ENCODE measurements at places on chromosomes 7 and 10.

GRCh38 chr7:98993024-98993897, 114.9 kb downstream of the TRRAP start:
- no peak for DNase-seq

DNA sequence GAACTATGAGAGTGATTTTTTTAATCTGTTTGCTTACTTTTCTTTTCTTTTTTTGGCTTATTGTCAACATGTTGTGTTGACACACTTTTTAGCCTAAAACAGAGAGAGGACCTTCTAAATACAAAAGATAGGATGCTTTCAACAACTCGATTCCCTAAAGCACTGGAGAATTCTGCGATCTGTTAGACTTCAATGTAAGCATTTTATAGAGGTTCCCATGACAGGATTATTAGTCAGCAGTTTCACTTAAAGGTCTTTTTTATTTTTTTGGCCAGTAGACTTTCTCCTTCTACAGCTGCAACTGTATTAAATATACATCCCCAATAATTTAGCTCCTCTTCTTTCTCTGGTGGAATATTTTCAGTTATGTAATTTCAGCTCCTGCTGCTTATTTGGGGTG, 12.7 kb upstream of the NRP1 start:
- no peak for DNase-seq

DNA sequence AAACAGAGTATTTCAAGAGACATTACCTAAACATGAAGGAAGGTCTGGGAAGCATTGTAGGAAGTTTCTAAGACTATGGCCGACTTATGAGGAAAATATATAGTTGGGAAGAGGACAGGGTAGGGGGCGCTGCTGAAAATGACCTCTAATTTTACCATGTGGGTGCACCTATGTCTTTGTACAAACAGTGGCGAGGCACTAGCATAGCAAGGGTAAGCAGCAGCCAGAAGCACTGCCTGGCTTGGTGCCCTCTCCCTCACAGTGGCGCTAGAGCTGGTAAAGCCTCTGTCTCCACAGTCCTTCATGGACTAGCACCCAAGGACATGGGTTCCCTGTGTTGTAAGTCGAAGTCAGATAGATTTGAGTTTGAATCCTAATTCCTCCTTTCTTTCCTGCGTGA, 461.2 kb downstream of the INHBA start:
- no peak for DNase-seq

GRCh38 chr10:75358835-75359421, 42.6 kb downstream of the ZNF503 start:
- no peak for DNase-seq

DNA sequence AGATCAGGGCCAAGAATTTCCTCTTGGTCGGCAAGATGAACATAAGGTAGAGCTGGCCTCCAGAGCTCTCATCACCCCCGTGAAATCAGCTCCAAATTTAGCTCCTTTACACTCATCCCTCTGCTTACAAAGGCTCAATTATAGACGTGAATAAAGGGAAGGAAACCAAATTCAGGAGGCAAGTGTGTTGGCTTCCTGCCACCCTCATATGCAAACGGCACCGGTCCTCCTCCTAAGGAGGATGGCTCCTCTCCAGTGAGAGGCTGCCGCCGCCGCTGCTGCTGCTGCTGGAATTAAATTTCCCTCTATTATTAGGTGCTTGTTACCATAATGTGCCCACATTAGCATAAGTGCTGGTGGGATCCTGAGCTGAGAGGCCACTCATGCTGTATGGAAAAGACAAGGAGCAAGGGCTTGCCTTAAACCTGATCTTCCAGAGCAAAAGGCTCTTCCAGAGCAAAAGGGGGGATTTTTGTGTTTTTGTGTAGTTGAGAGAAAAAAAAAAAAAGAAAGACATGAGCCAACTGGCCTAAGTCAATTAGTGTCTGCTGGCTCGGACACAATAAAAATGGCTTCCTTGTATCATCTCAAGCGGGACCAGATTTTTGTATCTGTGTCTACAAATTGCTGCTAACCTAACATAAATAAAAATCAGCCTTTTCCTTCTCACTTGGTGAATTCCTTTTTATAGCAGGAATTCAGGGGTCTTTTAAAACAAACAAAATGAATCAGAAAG, 68.4 kb downstream of the CDHR3 start:
- no peak for DNase-seq
